ENCODE measurements at places on chromosomes 3 and 15.
A peak's percentile ranks its signal among the peaks of the same experiment; 100 is the strongest.

DNA sequence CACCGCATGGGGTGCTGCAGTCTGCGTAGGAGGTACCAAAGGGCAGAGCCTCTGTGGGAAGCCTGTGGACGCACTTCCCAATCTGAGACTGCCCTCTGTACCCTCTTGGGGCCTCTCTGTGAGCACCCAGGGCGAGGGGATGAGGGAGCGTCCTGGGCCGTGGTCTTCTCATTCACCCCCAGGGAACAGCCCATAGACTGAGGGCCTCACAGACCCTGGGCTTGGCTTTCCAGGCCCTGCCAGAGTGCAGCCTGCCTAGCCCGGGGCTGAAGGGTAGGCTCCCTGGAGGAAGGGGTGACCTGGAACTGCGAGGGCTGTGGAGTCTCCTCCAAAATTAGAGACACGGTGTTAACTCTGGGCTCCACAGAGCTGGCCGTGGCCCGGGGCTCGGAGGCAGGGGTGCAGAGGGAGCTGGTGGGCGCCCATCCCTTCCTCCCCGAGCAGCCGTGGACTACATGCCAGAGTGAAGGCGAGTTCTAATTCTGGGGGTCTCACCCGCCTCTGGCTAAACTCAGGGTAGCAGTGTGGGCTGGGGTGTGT is 468 bp upstream of the SPTBN5 start:
- no peak for DNase-seq

DNA sequence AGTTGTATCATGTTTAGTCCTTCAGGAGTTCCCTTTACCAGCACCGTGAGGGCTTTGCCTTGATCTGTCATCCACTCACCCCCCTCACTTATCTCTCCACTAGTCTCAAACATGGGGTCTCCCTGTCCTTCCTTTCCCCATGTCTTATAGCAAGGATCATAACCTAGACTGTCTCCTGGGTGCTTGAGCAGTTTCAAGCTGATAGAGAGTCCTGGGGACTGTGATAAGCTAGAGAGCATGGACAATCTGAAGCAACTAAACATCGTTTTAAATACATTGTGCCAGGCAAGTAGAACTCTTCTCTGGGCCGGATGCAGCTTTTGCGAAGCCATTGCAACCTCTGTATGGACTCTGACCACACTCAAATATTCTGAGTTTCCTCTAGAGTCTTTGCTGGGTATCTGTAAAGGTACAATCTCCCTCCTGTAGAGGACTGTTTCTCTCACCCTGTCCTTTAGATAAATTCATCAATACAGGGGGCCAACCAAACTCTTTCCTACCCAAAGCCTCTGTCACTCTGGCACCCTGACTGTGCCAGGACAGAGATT is 684.6 kb upstream of the NR2F2 start:
- no peak for DNase-seq

GRCh38 chr3:139601191-139601961 is 61.8 kb upstream of the RBP1 start:
- DNase-seq = peak; percentile 22

DNA sequence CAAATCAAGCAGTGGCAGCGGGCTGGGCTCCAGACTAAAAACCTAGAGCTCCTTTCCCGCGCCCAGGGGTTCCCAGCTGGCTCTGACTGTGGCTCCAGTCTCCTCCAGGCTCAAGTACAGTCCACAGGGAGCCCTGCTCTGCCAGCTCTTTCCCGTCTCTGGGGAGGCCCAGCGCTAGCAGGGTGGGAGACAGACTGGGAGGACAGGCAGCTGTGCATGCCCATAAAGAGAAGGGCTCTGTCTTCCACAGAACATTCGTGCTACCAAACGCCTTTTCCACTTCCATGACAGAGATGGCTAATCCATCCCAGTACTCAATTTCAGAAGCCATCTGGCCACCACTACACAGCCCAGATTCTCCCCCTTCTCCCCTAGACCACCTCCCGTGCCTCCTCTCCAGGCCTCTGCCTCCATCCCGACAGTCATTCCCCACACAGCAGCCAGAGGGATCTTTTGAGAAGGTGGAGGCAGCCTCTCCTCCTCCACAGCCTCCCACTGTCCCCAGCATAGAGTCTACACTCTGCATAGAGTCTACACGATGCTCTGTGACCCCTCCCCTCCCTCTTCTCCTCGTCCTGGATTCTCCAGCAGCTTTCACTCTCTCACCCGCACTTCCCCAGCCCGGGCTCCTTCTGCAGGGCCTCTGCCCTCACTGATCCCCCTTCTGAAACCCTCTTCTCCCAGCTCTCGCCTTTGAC is 6.8 kb upstream of the DUSP7 start:
- no peak for DNase-seq

GRCh38 chr15:74773329-74773728 is 8.6 kb upstream of the CSK start:
- DNase-seq = no peak

DNA sequence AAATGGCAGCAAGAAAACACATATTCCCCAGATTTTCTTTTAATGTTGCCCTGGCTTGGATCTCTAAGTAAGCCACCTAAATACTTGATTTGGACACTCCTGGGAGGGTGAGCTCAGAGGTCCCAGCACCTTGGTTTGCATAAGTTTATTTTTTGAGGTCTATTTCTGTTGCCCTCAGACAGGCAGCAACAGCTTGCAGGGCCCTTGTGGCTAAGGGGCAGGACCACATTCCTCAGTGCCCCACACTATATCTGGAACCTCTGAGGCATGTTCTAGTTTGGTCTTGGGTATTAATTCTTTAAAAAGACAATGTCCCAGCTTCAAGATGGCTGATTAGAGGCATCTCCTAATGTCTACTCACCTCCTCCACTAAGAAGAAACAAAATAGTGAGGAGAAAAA is 57.5 kb downstream of the IGSF11 start:
- DNase-seq = no peak

DNA sequence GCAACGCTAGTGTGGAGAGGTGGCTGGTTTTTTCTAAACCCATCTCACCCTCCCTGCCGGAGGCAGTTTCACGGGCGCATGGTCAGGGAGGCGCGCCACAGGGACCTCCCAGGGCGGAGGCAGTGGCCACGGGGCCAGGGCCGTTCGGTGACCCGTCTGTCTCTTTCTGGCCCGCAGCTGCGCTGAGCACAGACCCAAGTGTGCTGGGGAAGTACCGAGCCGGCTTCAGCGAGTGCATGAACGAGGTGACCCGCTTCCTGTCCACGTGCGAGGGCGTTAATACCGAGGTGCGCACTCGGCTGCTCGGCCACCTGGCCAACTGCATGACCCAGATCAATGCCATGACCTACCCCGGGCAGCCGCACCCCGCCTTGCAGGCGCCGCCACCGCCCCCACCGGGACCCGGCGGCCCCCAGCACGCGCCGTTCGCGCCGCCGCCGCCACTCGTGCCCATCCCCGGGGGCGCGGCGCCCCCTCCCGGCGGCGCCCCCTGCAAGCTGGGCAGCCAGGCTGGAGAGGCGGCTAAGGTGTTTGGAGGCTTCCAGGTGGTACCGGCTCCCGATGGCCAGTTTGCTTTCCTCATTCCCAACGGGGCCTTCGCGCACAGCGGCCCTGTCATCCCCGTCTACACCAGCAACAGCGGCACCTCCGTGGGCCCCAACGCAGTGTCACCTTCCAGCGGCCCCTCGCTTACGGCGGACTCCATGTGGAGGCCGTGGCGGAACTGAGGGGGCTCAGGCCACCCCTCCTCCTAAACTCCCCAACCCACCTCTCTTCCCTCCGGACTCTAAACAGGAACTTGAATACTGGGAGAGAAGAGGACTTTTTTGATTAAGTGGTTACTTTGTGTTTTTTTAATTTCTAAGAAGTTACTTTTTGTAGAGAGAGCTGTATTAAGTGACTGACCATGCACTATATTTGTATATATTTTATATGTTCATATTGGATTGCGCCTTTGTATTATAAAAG is 1.8 kb downstream of the HES1 start:
- no peak for DNase-seq

Data from NCI-H446 treated with DMSO at 0.1 percent for 48 hours (cell line).